Stimulated activated CD8-positive, alpha-beta memory T cell treated with anti-CD3 and anti-CD28 coated beads, Interleukin-15, amount 100 ng/mL, for 24 hours (primary cell): ENCODE measurements at places on chromosomes 5 and 9.

- DNase-seq = no peak
Observed at GRCh38 chr9:127334725-127335124, 62.2 kb upstream of the SLC2A8 start.

DNA sequence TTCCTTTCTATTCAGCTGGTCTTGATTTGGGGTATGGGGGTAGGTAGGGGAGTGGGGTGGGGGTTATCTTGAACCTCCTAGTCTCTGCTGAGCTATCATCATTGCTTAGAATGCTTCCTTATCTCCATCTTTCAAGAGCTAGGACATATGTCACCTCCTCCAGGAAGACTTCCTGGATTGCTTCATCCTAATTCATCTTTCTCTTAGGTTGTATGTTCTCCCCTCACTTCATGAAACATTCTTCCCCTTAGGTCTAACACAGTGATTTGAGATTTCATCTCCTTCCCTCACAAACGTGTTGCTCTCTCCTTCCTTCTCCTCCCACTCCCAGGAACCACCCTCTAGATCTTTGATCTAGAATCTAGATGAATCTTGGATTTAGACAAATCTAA is 2.4 kb upstream of the SYNPO start:
- no peak for DNase-seq

DNA sequence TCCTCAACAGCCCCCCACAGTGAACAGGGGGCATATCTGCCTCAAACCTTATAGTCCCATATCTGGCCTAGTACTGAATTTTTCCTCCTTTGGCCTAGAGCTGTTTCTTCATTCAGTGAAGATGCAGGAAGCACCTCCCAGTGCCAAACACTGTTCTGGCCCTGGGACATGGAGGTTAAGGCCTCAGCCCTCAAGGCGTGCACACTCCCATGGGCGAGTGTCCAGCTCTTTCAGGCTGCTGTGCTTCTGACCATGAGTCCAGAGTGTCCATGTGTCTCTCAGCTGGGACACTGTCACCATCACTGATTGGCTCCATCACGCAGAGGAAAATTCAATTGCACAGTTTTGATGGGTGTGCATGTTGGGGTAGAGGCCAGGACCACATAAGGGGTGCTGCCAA is 151.5 kb downstream of the PAX5 start:
- DNase-seq = no peak

GRCh38 chr9:37094751-37095150 is 25.6 kb upstream of the ZCCHC7 start:
- no peak for DNase-seq

GRCh38 chr9:25964239-25964638 is 286.0 kb upstream of the TUSC1 start:
- DNase-seq = no peak

DNA sequence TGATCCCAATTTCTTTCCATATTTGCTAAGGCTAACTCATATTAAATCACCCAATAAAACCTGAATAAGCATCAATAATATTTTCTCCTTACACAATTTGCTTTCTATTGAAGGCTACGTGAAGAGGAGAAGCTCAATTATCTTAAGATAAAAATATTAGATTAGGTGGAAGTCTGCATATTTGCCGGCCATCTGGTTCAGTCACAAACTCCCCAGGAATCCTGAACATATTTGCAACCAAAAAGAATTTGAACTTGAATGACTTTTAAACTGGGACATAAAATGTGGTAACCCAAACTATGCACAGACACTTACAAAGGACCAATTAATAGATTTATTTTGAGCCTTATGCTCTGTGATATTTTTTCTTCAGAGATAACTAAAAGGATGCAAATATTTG is 92.3 kb downstream of the HAPLN1 start:
- DNase-seq = no peak
